ENCODE measurements at places on chromosomes 3 and 15.

- DNase-seq = no peak
Measured at GRCh38 chr3:159904911-159905310, 83.7 kb upstream of the IL12A start.

DNA sequence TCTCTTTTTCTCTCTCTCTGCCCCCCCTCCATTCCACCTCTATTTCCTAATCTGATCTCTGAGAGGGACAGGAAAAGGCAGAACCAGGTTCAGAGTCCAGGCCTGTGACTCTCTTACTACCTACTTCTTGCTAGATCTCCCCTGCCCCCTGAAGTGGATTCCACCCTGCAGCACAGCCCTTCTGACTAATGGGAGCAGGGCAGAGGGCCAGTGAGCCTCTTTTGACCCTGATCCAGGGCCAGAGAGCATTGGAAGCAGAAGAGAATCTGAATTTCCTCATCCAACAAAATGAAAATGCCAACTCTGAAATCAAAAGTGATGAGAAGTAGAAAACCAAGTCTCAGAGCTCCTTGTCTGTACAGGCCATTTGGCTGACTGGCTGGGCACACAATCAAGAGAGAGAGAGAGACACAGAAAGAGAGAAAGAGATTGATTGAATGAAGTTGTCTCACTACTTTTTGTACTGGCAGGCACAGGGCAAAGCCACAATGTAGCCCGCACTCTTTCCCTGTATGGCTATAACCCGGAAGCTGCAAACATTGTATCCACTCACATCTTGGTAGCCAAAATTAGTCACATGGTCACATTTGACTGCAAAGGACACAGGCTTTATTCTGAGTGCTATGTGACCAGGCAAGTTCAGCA is 31.6 kb upstream of the GLCE start:
- DNase-seq = no peak

DNA sequence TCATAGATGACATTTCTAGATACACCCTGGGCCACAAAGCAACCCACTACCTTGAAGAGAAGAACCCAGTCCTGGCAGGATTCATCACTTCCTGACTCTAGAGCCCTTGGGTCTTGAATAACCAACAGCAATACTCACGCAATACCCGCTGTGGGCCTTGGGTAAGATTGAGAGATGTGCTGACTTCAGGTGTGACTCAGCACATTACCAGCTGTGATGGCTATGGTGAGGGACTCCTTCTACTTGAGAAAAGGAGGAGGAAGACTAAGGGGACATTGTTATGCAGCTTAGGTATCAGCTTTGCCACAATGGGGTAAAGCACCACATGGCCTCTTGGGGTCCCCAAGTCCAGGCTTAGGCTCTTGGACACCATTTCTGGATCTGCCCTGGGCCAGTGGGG is 14.9 kb downstream of the C3orf33 start:
- DNase-seq = no peak

DNA sequence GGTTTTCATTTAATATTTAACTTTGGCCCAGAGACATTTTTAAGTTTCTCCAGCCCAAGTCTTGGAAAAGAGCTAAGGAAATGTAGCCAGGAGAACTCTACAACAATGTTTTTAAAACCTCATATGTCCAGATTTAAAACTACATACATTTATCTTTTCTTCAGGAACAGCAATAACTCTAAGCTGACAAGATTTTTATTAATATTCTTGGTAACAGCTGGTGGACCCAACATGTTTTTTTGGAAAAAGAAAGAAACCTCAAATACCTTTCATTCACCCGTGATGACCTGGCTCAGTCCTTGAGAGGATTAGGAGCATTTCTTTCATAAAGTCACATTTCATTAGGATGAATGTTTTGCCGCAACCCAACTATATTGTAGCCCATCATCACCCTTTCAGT is 50.4 kb upstream of the CMSS1 start:
- DNase-seq = no peak

- DNase-seq = no peak
Measured at GRCh38 chr15:101406526-101407195, 82.8 kb downstream of the PCSK6 start.

GRCh38 chr3:140298569-140299070 is 363.6 kb downstream of the CLSTN2 start:
- DNase-seq = no peak

- no peak for DNase-seq
Measured at GRCh38 chr3:94028093-94028837, at the start of gene STX19. Gene STX19 (minus strand): TSS chr3:94028597. CDS start chr3:94015269, 13,328 bp downstream.

DNA sequence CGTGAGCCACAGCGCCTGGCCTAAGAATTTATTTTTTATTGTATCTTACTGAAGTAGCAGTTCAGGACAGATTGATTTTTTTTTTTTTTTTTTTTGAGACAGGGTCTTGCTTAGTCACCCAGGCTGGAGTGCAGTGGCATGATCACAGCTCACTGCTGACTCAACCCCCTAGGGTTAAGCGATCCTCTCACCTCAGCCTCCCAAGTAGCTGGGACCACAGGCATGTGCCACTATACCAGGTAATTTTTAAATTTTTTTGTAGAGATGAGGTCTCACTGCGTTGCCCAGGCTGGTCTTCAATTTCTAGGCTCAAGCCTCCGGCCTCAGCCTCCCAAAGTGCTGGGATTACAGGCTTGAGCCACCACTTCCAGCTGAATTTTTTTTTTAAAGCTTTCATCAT is 99.8 kb upstream of the HERC1 start:
- DNase-seq = no peak

DNA sequence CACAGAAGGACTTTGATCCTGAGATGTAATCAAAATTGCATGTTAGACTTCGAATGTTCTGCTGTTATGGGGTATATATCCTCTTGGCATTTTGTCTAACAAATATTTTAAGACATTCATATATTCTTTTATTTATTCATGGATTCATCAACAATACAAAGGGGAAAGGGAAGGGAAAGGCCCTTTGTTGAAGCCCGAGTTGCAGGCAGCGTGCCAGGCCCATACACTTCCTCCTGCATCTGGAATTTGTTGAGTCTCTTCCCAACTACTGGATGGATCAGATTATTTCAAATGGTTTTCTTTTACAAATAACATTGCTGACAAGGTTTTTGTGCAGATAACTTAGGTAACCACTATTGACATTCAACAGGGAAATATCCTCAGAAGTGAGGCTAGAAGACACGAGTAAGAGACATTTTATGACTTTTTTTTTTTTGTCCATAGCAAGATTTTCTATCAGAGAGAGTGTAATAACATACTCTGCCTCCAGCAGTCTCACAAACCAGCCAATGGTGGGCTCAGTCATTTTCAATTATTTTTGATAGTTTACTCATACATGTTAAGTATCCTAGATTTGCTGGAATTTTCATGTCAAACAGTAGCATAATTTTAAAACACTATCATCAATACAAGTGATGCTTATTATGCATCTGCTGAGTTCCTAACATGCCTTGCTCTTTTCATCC is 94.3 kb downstream of the RPL39L start:
- no peak for DNase-seq

- DNase-seq = no peak
Measured at GRCh38 chr3:79521221-79521848, 246.5 kb downstream of the ROBO1 start.

Data from stimulated activated CD8-positive, alpha-beta memory T cell treated with anti-CD3 and anti-CD28 coated beads, Interleukin-4, amount 100 ng/mL, for 24 hours (primary cell).